ENCODE measurements at places on chromosomes 6 and 20.

DNA sequence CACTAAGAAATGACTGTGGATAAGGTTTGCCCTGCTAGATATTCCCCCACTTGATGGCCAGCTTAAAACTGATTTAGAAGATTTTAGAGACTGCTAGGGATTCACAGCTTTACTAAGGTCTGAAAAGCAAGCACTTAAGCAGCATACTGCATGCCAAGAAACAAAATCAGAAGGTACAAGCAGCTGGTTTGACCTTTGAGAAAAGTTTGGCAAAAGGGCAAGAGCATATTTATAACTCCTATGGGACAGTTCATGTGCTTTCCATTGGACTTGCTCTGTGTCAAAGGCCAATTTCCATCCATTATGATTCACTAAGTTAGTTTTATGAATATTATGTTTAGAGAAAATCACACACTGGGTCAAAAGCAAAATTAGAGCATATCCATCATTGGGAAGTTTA, 402.8 kb downstream of the PKHD1 start:
- no peak for DNase-seq

DNA sequence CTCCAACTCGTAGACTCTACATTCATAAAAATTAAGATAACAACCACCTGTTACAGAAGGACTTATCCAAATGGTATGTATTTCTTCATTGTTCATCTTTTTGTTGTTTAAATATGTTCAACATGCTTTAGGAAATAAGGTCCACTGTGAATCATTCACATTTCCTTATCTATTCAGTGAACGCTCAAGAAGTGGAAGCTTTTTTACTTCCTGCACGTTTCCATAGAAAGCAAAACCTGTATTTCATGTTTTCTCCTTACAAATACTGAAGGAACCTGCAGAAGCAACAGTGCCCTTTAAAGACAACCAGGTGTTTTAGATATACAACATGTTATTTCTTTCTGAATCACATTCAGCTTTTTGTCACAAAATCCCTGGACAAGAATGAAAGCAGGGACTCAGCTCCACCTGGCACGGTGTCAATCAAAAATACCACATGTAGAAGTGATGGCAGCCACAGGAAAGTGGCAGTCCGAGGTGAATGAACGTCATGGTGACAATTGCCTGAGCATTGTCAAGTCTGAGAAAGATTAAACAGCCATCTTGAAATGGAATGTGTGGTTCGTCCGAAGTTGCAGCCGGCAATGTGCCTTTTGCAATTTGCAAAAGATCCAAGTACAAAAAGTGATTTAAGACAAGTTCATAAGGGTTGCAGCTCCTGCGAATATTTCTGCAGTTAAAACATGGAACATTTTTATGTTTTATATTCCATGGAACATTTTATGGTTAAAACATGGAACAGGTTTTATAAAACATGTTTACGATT, 66.7 kb upstream of the RIPOR2 start:
- no peak for DNase-seq

DNA sequence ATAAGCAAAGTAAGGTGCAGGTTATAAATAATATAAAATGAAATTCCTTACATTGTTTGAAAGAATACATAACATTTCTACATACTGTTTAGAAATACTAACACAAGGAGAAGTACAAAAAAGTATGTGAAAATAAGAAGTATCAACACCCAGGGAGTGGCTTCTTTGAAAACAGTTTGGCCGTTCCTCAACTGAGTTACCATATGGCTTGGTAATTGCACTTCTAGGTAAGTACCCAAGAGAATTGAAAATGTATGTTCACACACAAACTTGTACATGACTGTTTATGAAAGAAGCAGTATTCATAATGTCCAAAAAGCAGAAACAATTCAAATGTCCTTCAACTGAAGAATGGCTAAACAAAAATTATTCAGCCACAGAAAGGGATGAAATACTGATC, 30.7 kb downstream of the PAK5 start:
- no peak for DNase-seq

- DNase-seq: peak; percentile 67
Observed at GRCh38 chr6:88166493-88167351, 575 bp upstream of the CNR1 start.

GRCh38 chr20:1968964-1969363, 24.9 kb downstream of the PDYN start:
- no peak for DNase-seq

GRCh38 chr6:146546443-146547043, 2.9 kb downstream of the RAB32 start:
- no peak for DNase-seq

DNA sequence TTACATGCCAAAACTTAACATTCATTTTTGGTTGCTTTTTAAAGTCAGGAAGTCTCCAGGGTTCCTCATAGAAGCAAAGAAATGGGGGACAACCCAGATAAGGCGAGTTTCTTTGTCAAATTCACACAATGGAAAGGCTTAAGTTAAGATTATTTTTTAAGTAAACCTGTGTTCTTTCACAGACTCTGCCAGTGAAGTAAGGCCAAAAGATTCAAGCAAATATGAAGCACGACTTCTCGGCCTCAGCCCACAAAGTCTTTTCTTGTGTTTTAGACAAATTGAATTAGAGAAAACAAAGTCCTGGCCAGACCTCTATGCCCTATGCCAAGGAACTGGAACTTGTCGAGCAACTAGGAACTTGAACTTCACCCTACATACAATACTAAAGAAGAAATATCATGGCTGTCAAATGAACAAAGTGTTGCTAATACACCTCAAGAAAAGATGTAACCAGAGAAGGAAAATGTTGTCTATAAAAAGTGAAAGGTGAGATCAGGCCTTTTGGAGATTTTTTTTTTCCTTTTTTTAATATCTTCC, 540.0 kb upstream of the JARID2 start:
- DNase-seq: no peak

GRCh38 chr6:16851044-16851540, 89.8 kb upstream of the ATXN1 start:
- no peak for DNase-seq

Data from islet precursor cell (in vitro differentiated cells).